ENCODE measurements at places on chromosomes 16 and 17.

DNA sequence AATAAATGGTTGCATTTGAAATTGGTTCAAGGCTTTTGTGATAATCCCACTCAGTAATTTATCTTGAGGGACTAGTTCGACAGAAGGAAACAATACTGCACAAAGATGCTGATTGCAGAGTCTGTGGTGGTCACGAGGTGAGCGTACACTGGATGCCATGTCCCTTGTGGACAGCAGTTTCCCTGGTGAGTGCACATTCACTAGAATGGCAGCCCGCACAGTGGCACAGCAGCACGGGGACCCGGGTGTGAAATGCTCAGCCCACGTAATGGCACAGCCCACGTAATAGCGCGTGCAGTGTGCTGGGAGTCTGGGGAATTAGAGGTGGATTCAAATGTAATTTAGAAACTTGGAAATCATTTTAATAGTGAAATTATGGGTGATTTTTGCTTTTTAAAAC lies 154.0 kb downstream of the LGALS9B start:
- DNase-seq: no peak

DNA sequence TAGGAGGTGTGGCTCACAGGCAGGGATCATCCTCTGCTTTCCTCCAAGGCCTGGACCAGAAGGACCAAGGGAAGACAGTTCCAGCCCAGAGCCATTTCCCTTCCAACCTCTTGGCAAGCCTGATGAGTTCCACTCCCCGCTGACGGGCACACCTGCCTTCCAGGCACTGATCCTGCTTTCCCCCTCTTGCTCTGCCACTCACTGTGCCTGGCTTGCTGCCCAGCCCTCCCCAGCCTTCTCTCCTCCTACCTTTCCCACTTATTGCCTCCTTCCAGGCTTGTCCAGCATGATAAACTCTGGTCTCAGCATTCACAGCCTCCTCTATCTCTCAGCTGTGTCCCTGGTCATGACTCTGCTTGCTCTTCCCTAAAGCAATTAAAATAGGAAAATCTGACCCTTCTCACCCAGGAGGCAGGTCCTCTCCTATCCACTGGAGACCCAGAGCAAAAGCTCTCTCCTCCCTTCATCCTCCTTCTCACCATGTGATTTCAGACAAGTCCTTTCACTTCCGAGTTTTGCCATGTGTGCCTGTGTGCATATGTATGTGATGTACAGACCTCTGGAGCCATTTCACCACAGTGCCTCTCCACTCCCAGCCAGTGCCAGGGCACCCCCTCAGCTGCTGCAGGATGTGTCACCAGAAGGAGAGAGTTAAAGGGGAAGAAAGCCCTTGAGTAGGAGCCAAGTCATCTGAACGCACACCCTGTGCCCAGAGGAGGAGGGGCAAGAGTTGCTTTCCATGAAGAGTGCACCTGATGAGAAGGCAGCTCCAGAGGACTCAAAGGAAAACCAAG lies 13.4 kb upstream of the TMEM170A start:
- DNase-seq: no peak

DNA sequence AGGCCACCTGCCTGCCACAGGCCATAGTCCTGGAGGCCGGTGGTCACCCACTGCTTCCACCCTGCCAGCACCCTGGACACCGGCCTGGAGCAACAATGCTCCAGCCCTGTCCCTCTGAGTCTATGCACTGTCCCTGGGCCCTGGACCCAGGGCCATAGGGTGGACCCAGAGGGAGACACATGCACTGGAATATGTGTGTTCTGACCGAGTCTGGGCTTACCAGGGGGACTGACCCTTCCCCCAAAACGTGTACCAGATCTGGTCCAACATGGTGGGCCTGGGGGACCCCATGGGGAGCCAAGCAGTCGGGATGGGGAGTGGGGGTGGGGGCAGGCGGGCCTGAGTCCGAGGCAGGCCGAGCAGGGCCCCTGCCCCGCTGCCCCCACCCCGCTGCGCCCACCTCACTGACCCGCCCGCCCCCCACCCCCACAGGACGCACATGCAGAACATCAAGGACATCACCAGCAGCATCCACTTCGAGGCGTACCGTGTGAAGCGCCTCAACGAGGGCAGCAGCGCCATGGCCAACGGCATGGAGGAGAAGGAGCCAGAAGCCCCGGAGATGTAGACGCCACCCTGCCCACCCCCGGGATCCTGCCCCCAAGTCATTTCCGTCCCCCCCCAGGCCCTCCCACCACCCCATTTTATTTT lies 357.4 kb downstream of the SEC14L1 start:
- no peak for DNase-seq

DNA sequence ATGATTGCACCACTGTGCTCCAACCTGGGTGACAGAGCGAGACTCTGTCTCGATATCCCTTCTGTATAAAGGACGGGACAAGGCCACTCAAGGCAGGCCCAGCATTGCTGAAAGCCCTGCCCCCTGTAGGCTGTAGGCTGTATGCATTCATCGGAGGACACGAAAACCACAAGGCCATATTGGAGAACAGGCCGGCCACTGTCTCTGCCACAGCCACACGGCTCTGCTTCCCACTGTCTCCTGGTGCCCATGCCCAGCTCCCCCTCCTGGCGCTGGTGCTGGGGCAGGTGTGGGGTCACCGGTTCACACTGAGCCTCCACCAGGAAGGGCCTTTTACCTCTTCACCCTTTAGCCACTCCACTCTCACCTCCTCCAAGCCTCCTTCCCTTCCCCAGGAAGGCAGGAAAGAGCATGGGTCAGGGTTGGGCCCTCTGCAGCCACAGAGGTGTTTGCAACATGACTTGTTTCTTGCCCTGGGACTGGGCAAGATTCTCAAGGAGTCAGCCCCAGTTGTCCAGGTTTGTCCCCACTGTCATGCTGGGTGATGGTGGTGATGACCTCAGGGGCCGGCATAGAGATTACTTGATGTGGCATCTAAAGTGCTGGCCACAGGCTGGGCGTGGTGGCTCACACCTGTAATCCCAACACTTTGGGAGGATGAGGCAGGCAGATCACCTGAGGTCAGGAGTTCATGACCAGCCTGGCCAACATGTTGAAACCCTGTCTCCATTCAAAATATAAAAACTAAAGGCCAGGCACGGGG lies 5.3 kb upstream of the NTN3 start:
- no peak for DNase-seq

GRCh38 chr16:82192665-82193064 lies 22.6 kb upstream of the MPHOSPH6 start:
- DNase-seq: no peak

- no peak for DNase-seq
Observed at GRCh38 chr16:17166095-17166494, 304.7 kb downstream of the XYLT1 start.

GRCh38 chr16:86345516-86345915 lies 164.8 kb upstream of the FOXF1 start:
- DNase-seq: no peak
